ENCODE measurements at places on chromosomes 6 and 20.

- DNase-seq, result no peak
Observed at GRCh38 chr6:149107520-149107919, 210.0 kb upstream of the TAB2 start.

DNA sequence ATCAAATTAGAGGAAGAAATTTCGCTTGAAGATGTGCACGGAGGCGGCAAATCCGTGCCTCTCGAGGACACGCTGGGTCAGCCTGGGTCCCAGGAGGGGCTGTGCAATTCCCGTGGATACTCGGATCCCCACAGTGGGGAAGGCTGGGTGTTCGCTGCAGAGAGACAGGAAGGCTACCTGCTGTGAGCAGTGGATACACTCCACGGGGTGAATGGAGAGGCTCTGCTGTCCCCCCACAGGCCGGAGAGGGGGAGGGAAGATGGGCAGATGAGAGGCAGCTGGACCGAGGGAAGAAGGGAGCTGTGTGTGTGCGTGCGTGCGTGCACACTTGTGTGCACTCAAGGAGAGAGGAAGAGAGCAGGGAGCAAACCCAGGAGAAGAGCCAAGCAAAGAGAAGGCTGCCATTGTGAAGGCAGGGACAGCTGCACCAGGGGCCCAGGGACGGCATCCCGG, 57.3 kb downstream of the SULF2 start:
- no peak for DNase-seq

DNA sequence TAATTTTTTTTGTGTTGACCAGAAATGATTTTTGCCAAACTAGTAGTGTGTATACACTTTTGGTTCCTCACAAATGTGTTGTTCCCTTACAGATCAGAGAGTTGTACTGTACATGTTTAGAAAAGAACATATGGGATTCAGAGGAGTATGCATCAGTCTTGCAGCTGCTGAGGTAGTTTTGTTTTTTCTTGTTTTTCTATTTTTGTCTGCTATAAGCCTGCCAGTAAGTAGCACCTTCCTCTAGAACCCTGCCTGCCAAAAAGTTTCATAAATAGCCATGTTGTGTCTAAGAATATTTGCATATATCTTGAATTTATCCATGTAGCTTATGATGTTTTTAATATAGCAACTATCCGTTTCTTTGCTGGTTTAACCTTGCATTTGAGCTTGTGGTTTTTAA, 46.4 kb downstream of the ORC3 start:
- no peak for DNase-seq

DNA sequence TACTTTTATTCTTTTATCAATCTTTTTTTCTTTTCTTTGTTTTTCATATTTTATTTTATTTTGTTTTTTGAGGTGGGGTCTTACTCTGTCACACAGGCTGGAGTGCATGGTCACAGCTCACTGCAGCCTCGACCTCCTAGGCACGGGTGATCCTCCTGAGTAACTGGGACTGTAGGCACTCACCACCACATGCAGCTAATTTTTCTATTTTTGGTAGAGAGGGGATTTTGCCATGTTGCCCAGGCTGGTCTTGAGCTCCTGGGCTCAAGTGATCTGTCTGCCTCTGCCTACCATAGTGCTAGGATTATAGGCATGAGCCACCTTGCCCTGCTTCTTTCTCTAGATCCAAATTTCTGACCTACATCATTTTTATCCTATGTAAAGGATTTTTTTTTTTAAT, 153.2 kb downstream of the CDKAL1 start:
- DNase-seq, result no peak

All from stimulated activated CD4-positive, alpha-beta T cell treated with anti-CD3 and anti-CD28 coated beads, Interleukin-2, amount 100 ng/mL, for 24 hours (primary cell).